Stimulated activated CD4-positive, alpha-beta T cell treated with anti-CD3 and anti-CD28 coated beads, Interleukin-1b, Interleukin-23, amount 100 ng/mL, for 1 hour (primary cell): ENCODE measurements at places on chromosomes 5 and 9.
A peak's percentile ranks its signal among the peaks of the same experiment; 100 is the strongest.

DNA sequence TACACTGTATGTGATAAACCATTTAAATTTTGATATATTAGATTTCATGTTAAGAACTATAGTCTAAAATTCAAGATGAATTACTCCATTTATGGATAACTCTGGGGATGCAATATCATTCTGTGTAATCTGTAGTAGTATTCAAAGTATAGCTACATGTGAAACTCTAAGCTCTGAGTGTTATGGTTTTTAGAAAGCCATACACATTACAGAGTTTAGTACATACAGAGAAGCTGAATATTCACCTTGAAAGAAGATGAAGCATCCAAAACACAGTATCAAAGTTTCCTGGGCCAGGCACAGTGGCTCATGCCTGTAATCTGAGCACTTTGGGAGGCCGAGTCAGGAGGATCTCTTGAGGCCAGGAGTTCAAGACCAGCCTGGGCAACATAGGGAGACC, 25.0 kb downstream of the ABHD17B start:
- no peak for DNase-seq

GRCh38 chr9:94904806-94905205, 178.3 kb downstream of the AOPEP start:
- DNase-seq = no peak

- DNase-seq = peak; percentile 26
Measured at GRCh38 chr5:123549256-123549904, 37.4 kb downstream of the CSNK1G3 start.

- DNase-seq = no peak
Measured at GRCh38 chr5:90878081-90878480, 319.5 kb downstream of the ADGRV1 start.

DNA sequence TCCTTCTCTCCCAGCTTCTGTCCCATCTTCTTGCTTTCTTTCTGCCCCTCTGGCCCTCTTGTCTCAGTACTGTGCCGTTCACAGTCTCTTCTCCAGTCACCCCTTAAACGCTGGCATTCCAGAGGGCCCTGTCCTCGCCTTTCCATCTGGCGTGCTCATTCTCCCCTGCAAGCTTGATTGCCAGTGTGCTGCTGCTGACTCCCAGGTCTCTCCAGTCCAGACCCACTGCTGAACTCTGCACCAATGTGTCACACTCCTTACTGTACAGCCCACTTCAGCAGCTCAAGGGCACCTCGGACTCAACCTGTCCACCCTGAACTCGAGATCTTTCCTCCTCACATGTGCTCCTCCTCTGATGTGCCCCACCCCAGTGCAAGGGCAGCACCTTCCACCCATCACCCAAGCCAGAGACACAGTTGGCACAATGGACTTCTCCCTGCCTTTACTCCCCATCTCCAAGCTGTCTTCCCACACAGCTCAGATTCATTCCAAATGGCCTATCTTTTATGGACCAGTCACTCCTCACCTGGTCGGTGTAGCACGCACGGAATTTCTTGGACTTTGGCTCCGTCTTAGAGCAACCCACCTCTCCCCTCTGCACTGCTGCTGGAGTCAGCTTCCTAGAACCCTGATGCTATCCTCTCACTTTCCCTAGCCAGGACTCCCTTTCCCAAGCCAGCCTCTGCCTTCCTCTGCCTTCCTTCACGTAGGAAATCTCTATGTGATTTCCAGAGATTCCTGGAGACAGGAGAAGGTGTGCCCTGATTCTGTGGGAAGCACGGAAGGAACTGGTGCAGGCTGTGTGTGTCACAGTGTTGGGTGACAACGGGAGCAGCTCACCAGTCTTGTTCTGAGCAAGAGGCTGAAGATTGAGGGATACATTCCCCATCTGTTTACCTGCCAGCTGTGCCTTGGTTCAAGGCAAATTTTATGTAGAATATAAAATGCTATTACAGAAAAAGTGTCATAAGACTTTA, 26.0 kb upstream of the SLC2A8 start:
- no peak for DNase-seq

DNA sequence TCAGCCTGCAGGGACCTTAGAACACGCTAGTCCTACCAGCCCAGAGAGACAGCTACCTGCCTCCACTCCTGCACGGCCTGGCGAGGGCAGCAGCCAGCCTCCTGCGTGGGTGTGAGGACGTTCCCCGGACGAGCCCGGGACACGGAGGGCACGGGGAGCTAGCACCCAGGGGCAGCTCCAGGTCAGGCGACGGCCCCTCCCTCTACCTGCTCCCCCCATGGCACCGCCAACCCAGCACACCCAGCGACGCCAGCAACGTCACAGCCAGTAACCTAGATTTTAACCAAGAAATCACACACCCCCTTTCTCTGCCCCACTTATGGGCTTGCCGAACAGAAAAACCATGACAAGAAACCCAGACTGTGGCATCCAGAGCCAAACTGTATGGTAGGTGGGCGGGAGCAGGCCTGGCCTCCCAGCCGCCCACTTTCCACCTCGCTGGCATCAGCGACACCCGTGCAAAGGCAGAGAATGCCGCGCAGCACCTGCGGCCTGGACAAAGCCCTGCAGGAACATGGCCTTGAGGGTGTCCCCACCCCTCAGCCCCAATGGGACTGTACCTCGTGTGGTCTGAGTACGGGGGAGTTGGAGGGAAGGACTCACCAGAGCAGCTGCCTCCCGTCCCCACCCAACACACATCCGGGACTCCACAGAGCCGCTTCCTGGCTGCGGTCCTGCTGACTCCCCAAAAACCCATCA, 47.9 kb downstream of the NACC2 start:
- DNase-seq = no peak

DNA sequence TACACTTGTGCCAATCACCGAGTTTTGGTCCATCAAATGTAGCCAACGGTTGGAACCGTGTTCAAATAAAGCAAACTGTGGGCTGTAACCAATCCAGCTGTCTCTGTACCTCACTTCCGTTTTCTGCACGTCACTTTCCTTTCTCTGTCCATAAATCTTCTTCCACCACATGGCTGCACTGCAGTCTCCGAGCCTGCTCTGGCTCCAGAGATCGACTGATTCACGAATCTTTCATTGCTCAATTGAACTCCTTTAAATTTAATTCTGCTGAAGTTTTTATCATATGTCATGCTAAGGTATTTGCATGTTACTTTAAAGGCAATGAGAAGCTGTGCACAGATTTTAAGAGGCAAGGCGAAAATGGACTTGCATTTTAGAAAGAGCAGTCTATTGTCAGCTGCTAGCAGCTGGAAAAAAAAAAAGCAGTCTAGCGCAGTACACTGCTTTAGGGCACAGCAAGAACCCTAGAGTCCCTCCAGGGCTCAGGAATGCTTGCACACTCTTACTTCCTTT, 13.2 kb downstream of the TTC39B start:
- DNase-seq = no peak

- no peak for DNase-seq
Measured at GRCh38 chr5:167511-167910, 23.8 kb upstream of the LRRC14B start.

DNA sequence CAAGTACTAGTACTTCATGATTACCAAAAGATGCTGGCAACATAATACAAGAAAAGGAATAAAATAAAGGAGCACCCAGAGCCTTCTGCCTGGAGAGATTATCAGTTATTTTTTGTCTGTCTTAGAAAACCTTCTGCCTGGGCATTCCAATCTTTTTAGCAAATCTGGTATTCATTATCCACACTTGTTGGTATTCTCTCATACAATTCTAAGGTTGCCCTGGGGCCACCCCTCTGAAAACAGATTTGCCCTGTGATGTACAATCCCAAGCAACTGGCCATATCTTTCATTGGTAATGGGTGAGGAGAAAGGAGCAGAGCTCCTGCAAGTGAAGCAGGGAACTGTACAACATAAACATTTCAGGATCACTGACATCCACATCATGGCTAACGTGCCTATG, 47.8 kb downstream of the WDR41 start:
- no peak for DNase-seq

DNA sequence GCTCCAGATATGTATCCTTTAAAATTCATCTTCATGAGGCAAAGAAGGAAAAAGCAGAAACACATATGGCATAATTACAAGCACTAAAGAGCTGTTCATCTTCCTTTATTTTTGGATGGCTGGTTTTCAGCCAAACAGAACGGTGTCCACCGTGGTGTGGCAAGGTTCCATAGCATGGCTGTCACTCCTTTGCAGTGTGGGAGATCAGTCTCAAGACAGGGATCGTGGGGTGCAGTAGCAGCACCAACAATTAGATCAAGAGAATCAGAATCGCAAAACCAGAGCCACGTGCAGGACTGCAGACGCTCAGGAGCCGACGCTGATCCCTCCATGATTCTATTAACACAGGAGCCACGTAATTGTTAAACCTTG, 79.5 kb downstream of the SEMA4D start:
- no peak for DNase-seq

DNA sequence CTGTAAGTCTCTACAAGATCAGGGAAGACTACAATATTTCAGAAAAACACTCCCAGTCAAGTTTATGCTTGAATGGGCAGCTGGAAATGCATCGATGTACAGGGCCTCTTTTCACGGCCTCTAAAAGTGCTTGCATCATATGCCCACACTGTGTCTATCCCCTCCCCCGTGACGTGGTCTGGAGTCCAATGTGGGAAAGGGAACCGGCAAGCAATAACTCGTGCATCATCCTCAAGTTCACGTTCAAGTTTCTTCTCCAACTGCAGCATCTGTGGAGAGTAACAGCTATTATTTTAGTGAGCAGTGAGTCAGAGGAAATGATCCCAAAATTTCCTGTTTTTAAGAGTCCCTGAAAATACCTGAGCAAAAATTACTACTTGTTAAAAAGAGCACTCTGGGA, 22.3 kb downstream of the ATPSCKMT start:
- DNase-seq = no peak

DNA sequence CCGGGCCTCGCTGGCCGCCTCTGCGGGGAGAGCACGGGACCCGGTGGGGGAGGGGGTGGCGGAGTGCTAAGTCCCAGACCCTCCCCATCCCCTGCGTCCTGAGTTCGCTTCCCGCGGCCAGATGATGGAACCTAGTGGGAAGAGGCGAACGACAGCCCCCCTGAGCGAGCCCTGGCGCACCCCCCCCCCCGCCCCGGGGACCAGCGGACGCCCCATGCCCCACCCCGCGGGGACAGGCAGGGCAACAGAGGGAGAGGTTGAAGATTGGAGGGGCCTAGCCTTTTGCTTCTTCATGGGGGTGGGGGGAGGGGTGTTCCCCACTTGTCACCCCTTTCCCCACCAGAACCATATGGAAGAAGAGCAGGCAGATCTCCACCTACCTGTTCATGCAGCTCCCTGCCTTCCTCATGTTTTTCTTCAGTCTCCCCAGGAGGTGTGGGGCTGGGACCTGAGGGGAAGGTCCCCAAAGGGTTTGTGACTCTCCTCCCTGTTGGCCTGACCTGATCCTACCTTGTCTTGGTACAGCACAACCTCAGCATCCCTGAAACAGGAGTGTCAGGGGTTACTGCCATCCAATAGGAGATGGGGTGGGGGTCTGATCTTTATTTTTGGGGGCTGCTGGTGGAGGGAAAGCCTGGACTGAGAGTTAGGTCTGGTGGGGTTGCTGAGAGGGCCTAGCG, 485 bp downstream of the FAM53C start:
- no peak for DNase-seq

DNA sequence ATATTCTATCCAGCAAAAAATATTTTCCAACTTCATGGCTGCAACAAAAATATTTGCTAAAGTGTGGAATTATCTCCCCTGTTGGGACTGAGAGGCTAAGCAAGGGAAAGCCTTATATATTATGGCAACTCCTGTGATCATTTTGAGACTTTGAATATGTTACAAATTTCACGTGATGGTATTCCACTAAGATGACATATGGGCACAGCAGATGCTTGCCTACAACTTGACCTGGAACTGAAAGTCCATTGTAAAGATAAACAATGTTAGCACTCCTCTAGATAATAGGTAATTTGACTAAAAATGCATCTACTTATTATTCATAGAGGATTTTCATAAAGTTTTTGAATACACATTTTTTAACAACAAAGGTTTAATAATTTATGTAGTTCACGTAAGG, 1141.5 kb upstream of the CDH6 start:
- DNase-seq = no peak

GRCh38 chr9:32969270-32969669, 32.2 kb downstream of the APTX start:
- DNase-seq = no peak

- DNase-seq = no peak
Measured at GRCh38 chr5:11130131-11130530, 369.1 kb upstream of the DAP start.

- DNase-seq = no peak
Measured at GRCh38 chr9:87502391-87503221, 4.9 kb downstream of the DAPK1 start.

- no peak for DNase-seq
Measured at GRCh38 chr9:8627976-8628679, 828.5 kb upstream of the DMAC1 start.

GRCh38 chr5:74116266-74116665, 490.3 kb downstream of the ARHGEF28 start:
- DNase-seq = no peak

DNA sequence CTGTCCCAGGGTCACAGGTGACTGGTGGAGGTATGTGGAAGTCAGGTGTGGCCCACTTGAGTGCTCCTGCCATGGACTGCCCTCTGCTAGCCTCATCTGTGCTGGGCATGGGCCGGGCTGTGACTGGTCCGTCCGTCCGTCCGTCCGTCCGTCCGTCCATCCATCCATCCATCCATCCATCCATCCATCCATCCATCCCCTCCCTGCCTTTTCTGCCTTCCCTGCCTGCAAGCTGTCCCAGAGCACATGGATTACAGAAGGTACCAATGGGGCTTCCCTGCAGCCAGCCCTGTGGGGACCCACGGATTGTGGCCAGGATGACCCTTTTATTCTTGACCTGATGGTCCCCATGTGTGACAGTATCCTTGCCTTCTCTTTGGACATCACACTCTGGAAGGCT, 92.5 kb downstream of the MACROH2A1 start:
- DNase-seq = no peak

- DNase-seq = no peak
Measured at GRCh38 chr5:130974021-130974683, 190.9 kb downstream of the HINT1 start.

GRCh38 chr9:77460938-77461337, 187.2 kb downstream of the GNA14 start:
- DNase-seq = no peak

DNA sequence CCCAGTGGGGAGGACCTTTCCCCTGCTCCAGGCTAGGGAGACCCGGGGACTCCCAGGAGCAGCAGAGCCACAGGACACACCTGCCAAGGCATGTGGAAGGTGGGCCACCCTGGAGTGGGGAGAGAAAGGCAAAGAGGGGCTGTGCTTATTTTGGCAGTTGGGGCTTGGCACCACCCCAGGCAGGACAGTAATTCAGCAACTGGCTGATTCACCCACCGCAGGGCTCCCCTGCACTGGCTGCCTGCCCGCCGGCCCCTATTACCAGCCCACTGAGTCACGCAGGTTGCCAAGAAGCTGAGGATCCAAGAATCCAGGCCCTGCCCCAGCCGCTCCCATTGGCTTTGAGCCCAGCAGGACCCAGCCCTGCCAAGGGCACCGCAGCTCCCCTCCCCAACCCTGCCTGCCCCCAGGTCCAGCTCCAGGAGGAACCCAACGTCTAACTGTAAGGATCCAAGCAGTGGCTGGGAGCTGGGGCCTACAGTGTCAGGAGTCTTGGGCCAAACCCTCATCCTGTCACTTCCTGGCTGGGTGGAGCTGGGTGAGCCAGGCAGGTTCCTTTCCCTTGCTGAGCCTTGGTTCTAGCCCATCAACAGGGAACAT, 14.2 kb upstream of the RALGDS start:
- DNase-seq = no peak

- no peak for DNase-seq
Measured at GRCh38 chr9:115628426-115628825, 510.5 kb upstream of the TNC start.
